ENCODE measurements at places on chromosomes 3 and 15. TPM values are rescaled to one million over a fixed set of nuclear protein-coding genes. Genes with fewer than 3 reads are reported as not detected.

MOBP gene
- 0.08 TPM for total RNA-seq

AGTR1 gene
- 0.67 TPM for total RNA-seq

TTC23 gene
- 13.5 TPM for total RNA-seq

DNA sequence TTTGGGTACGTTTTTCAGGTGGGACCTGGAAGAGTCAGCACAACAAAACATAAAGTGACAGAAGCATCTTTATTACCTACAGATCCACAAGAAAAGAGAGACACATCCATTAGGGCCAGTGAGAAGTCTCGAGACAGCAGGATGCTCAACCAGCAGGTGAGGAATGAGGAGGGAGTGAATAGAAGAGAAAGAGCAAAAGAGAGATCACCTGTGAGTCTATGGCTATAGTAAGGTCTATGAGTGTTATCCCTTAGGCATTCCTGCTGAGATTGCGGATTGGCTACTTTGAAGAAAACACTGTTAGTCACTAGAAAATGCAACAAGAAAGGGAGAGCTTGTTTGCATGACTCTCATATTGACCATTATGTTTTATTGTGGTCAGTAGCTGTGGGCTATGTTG is 1556.2 kb upstream of the GBE1 start:
- DNase-seq, result no peak

- DNase-seq, result no peak
These were observed 19.5 kb upstream of the ZMAT3 start for GRCh38 chr3:179091113-179091512.

DNA sequence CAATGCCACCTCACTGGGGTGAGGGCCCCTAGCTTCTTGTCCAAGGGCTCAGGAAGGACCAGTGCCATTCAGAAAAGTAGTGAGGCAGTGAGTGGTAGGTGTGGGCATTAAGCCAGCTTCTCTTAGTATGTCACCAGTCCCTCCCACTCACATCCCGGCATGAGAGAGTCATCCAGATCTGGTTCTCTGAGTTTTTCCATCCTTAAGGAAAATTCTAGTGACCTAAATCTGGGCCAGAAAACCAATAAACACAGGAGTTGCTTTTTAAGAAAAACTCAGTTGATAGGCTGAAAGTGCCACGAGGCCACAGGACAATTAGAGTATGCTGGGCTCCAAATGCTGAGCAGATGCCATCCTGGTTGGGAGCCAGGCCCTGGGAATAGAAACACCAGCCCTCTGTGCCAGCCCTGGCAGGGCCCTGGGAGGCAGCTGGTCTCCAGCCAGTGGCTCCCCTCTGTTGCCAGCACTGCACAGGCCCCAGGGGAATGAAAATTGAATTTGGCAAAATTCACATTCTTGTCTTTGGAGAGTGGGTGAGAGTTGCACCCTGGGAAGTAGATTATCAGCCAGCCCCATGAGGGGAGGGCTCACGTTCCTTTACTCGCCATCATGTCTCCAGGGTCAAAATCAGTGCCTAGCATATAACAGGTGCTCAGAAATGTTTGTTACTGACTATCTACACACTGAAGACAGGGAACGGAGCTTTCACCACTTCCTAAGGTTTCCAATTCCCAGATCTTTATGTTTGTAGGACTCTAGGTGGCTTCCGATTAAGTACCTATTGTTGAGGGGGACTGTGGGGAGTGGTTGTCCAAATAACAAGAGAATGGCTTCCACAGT is 52.8 kb downstream of the FAM43A start:
- peak; percentile 87 for DNase-seq

- DNase-seq, result no peak
These were observed 78.0 kb downstream of the CHCHD6 start for GRCh38 chr3:126781889-126782491.

Data from cardiac septum (tissue), 1 donor.